ENCODE measurements at places on chromosomes 2 and 18. TPM values are rescaled to one million over a fixed set of nuclear protein-coding genes. Genes with fewer than 3 reads are reported as not detected.

The CCDC148 gene
- total RNA-seq: 0.39 TPM

The PLA2R1 gene
- total RNA-seq: 1.7 TPM

The PSMA8 gene
- total RNA-seq: not detected

The TPGS2 gene
- 97.8 TPM for total RNA-seq

All from A549 treated with CORT108297 at 1 μM for 4 hours (cell line).